ENCODE measurements at places on chromosomes 11 and 22.

DNA sequence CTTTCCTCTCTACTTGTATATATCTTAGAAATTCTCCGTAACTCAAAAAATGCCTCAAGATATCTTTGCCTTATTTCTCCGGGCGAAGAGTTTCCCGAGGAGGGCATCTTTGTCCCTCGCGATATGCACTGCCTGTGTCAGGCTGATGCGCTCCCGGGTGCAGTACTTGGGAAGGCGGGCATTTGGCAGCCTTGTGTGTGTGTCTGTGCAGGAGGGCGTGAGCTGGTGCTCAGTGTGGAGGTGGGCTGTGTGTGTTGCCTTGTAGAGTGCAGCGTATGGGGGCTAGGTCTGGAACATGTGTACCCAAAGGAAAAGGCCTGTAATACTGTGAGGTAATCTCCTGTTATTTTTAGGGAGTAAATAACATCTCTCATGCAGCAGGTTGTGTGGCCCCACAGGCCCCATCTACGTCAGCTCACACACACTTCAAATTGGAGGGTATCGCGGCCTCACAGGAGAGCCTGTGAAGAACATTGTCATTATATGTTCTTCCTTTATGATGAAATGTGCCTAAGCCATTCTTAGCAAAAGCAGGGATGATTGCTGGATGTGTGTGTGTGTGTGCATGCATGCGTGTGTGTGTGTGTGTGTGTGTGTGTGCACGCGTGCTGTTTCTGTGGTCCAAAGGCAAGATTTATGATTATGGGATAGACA is 77.5 kb downstream of the KCNJ1 start:
- DNase-seq, result no peak

GRCh38 chr11:84865791-84866535 is 761.2 kb downstream of the DLG2 start:
- no peak for DNase-seq

DNA sequence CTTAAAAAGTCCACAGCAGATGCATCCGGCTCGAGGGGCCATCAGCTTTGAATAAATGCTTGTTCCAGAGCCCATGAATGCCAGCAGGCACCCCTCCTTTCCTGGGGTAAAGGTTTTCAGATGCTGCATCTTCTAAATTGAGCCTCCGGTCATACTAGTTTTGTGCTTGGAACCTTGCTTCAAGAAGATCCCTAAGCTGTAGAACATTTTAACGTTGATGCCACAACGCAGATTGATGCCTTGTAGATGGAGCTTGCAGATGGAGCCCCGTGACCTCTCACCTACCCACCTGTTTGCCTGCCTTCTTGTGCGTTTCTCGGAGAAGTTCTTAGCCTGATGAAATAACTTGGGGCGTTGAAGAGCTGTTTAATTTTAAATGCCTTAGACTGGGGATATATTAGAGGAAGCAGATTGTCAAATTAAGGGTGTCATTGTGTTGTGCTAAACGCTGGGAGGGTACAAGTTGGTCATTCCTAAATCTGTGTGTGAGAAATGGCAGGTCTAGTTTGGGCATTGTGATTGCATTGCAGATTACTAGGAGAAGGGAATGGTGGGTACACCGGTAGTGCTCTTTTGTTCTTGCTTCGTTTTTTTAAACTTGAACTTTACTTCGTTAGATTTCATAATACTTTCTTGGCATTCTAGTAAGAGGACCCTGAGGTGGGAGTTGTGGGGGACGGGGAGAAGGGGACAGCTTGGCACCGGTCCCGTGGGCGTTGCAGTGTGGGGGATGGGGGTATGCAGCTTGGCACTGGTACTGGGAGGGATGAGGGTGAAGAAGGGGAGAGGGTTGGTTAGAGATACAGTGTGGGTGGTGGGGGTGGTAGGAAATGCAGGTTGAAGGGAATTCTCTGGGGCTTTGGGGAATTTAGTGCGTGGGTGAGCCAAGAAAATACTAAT is 1.9 kb downstream of the NEAT1 start:
- DNase-seq, result no peak

GRCh38 chr22:49820984-49821383 is 6.7 kb downstream of the BRD1 start:
- no peak for DNase-seq

DNA sequence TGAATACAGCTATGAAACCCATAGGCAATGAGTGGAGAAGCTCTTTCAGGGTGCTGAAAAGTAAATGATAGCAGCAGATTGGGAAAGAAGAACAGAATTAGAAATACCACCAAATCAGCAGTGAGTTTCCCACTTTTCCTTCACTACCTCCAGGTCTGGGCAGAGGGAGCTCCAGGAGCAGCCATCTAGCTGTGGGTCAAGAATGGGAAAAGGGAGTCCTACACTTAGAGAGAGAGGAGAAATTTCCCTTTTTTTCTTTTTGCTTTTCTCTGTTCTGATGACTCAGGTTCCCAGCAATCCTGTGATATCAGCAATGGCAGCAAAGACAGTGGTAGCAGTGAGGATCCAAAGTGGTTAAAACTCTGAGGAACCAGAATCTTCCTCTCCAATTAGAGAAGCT is 263.9 kb downstream of the NXPE2 start:
- DNase-seq, result no peak

DNA sequence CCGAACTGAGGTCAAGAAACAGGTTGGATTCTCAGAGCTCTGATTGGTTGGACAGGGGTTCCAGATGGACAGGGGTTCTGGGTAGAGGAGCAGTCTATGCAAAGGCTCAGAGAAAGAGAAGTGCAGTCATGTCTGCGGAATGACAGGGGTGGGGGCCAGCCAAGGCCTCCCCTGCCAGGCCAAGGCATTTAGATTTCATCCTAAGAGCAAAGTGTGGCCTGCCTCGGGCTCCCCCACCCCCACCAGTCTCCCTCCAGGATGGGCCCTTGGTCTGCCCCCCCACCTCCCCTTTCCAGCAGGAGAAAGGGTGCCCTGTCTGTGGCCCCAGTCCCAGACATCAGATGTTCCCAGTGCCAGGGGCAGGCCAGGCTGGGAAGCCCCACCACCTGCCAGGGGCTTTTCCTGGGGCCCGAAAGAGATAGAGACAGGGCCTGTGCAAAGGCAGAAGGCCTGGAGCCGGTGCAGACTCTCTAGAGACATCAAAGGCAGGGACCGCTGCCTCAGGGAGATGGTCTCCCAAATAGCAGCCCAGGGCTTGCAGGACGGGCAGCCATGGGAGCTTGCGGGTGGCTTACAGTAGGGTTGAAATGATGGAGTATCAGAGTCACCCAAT is 9.4 kb downstream of the SUSD2 start:
- no peak for DNase-seq

DNA sequence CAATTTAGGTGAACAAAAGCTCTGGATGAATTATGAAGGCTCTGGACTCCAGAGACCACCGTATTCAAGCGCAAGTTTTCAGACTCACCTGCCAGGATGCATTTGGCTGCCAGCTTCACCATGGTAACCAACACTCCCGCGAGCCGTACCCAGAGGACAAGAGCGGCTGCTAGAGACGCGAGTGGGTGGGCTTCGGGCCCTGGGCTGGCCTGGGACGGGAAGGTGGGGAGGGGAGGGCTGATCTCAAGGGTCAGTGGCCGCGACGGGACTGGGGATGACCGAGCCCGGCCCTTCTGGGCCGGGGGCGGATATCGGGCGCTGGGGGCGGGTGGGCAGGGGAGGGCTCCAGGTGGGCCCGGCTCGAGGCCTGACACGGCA is 344 bp downstream of the IFT27 start:
- no peak for DNase-seq

- no peak for DNase-seq
Observed at GRCh38 chr11:126423743-126424142, 68.3 kb downstream of the ST3GAL4 start.
